ENCODE measurements at places on chromosomes 16 and 17.

GRCh38 chr17:55161935-55162555, 102.7 kb upstream of the HLF start:
- no peak for DNase-seq

- no peak for DNase-seq
Measured at GRCh38 chr17:46195939-46196716, 2.9 kb upstream of the KANSL1 start.

- no peak for DNase-seq
Measured at GRCh38 chr17:76063875-76064546, 8.3 kb downstream of the SRP68 start.

DNA sequence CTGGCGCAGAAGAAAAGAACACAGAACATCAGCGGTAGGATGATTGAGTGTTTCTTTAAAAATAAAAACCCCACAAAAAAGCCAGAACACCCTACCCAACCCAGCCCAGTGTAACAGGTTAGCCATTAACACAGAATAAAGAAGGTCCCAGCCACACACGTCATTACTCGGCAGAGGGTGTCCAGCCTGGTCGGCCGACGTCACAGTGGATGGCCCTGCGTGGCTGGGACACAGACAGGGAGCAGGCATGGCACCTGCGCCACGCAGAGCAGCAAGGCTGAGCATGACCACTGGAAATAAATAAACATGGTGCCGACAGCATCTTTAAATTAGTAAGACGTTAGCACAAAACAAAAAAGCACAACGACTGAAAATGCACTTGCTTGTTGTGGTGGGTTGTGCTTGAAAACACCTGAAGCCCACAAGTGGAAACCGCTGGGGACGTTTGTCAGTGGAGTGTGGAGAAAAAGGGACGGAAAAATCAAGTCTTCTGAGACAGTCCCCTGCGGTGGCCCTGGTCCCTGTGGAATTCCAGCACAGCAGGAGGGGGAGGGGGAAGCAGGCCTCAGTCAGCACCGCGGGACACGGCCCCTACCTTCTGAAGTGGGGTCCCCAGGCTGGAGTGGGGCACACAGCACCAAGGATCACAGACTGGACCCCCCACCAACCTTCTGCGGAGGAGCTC, 39.2 kb downstream of the SLC7A5 start:
- no peak for DNase-seq
